B cell (primary cell): ENCODE measurements at places on chromosomes 5 and 9.

DNA sequence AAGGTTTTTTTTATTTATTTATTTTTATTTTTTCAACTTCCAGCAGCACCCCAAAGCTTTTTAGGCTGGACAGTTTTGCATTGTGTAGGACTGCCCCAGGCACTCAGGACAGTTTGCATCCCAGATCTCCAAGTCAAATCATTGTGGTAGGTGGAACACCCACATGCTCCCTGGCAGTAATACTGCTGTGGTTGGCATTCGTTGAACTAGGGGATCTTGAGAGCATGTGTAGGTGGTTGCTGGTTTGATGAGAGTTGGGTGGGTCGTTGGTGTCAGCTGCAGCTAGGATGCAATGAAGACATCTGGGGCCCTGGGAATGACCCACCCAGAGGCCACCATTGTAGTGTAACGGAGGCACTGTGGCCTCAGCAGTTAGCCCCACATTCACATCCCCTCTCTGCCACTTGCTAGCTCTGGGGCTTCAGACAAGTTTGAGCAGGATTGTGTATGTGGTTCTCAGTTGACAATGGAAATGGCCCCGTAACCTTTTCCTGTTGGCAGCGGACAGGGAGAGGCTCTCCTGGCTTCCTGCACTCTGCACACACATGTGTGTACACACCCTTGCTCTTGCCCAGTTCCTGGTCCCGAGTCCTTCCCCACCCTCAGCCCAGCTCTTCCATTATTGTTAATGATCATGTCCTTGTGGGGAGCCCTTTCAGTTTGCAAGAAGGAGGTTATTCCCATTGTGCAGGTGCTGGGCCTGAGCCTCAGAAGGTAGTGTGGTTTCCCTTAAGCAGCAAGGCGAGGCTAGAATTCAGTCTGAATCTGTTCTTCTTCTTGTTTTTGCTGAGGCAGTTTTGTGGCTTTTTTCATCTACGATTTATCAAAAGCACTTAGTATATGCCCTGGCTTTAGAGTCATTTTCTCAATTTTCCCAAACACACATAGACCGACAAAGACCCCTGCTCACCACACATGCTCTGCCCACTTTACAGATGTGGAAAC lies 46.5 kb downstream of the PPARGC1B start:
- DNase-seq = no peak
- no peaks in the 10 kb centered on the region for H3K27me3 ChIP-seq
- H3K36me3 ChIP-seq = no peaks in the 10 kb centered on the region
- no peak overlapping the region for H3K4me3 ChIP-seq
- peaks cover 52% of the 10 kb centered on the region for H3K4me1 ChIP-seq

- H3K4me3 ChIP-seq = peak overlapping the region; percentile 89
- H3K27me3 ChIP-seq = no peaks in the 10 kb centered on the region
- DNase-seq = no peak
These were observed 514 bp downstream of the STOML2 start for GRCh38 chr9:35102465-35102768.

GRCh38 chr5:33701251-33701650 lies 190.5 kb downstream of the ADAMTS12 start:
- H3K36me3 ChIP-seq = no peaks in the 10 kb centered on the region
- no peak overlapping the region for H3K27ac ChIP-seq
- H3K4me1 ChIP-seq = no peaks in the 10 kb centered on the region
- no peak overlapping the region for H3K4me3 ChIP-seq
- H3K27me3 ChIP-seq = no peaks in the 10 kb centered on the region

DNA sequence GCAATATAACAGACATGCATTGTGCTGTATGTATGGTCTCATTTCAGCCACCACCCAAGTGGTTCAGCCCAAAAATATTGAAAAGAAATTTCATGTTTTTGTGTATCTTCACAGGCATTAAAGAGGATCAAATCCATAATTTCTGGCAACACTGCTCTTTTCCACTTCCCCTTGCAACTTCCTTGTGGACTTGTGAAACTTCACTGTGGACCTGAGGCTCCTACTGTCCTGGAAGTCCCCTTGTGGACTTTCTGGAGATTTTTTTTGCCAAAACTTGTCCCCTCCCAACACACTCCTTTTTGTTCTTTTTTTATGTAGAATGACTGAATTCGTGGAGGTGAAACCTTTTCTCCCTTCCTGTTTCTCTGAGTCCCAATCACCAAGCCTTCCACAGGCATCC lies 14.3 kb downstream of the OTULINL start:
- H3K27me3 ChIP-seq = no peaks in the 10 kb centered on the region
- H3K4me1 ChIP-seq = peaks cover 26% of the 10 kb centered on the region
- H3K4me3 ChIP-seq = no peak overlapping the region
- no peak overlapping the region for H3K27ac ChIP-seq
- no peaks in the 10 kb centered on the region for H3K36me3 ChIP-seq
- DNase-seq = no peak

DNA sequence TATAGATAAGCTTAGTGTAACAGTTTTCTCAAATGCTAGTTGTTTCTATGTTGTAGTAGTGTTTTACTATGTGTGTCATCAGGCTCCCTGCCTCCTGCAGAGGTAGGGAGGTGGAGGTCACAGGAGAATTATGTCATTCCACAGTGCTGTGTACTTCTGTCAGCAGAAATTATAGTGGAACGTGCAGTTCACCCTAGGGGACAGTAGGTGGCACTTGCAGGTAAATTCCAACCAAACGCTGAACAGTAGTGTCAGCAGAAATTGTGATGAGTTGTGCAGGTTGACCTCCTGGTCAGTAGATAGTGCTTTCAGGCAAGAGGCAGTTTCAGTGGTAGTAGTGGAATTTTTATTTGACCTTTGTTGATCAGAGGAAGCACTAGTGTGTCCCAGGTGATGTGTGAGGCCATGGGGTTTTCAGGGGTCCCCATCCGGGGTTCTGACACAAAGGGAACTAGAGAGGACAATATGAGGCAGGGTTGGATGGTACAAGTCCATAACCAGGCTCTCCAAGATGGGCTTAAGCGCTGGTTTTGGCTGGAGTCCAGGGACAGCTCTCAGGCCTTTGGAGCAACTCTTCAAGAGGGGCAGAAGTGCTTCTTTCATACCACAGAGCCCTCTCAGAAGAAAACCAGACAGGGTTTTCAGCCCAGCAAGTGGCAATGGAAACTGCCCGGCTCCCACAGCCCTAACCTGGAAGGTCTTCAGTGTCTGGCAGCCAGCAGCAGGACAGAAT lies 402.9 kb downstream of the CYLC2 start:
- H3K4me3 ChIP-seq = no peak overlapping the region
- H3K36me3 ChIP-seq = no peaks in the 10 kb centered on the region
- H3K4me1 ChIP-seq = no peaks in the 10 kb centered on the region
- H3K27ac ChIP-seq = no peak overlapping the region
- H3K27me3 ChIP-seq = no peaks in the 10 kb centered on the region
- peak; percentile 20 for DNase-seq

DNA sequence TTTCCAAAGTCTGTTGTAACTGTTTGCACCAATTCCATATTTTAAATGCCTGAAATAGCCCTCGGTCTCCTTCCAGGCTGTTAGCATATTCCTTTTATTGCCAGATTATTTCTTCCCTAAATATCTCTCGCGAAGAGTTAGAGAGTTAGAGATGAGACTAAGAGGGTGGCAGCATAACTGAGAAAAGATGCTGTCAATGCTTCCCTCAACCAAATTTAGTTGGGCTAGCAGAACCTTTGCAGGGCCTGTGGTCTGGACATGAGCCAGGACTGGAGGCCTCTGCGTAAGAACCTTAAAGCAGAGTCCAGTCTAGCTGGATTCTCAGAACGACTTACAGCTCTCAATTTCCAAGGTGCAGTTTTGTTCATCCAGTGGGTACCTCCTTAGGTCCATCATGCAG lies 135.9 kb downstream of the GABRB2 start:
- H3K4me3 ChIP-seq = no peak overlapping the region
- no peaks in the 10 kb centered on the region for H3K36me3 ChIP-seq
- no peaks in the 10 kb centered on the region for H3K27me3 ChIP-seq
- no peak overlapping the region for H3K27ac ChIP-seq
- H3K4me1 ChIP-seq = no peaks in the 10 kb centered on the region

- no peaks in the 10 kb centered on the region for H3K27me3 ChIP-seq
- H3K4me3 ChIP-seq = no peak overlapping the region
- no peak overlapping the region for H3K27ac ChIP-seq
- no peak for DNase-seq
- H3K36me3 ChIP-seq = no peaks in the 10 kb centered on the region
These were observed 124.8 kb downstream of the MVB12B start for GRCh38 chr9:126451316-126451885.

- peak overlapping the region; percentile 92 for H3K27ac ChIP-seq
- peak overlapping the region; percentile 92 for H3K4me3 ChIP-seq
These were observed 871 bp downstream of the TRIO start for GRCh38 chr5:14143841-14144585.

DNA sequence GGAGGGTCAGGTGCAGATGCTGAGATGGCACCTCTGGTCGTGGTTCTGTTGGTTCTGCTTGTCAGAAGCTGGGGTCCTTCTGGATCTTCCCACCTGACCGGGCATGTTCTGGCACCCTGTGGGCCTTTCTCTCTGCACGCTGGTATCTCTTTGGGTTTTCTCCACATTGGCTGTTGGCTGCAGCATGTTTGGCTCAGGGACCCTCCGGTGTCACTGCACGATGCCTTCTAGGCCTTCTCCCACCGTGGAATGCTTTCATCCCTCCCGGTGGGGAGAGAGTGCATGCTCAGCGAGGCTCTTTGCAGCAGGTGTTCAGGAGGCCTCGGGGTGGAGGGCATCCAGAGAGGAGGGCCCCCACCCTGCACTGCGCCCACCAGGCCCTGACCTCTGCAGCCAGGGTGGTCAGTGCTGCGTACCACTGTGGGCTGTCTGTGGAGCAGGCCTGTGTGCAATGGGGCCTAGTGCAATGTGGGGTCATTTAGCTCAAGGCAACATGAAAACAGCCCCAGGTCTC lies 119.4 kb downstream of the WNK2 start:
- no peaks in the 10 kb centered on the region for H3K36me3 ChIP-seq
- H3K27ac ChIP-seq = no peak overlapping the region
- no peak for DNase-seq
- peaks cover 5% of the 10 kb centered on the region for H3K4me1 ChIP-seq
- H3K4me3 ChIP-seq = no peak overlapping the region
- H3K27me3 ChIP-seq = no peaks in the 10 kb centered on the region
